Stimulated activated CD4-positive, alpha-beta T cell treated with anti-CD3 and anti-CD28 coated beads, Interleukin-4, amount 100 ng/mL, for 24 hours (primary cell): ENCODE measurements at places on chromosomes 7 and 10.

GRCh38 chr10:124249812-124250432 is 156.5 kb upstream of the CHST15 start:
- DNase-seq = no peak

DNA sequence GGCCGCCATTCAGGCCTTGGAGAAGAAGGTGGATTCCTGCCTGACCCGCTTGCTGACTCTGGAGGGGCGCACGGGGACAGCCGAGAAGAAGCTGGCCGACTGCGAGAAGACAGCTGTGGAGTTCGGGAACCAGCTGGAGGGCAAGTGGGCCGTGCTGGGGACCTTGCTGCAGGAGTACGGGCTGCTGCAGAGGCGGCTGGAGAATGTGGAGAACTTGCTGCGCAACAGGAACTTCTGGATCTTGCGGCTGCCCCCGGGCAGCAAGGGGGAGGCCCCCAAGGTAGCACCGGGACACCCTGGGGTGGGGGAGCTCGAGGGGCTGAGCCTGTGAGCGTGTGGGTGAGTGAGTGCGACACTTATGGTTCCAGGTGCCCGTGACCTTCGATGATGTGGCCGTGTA is 4.5 kb downstream of the ZNF783 start:
- DNase-seq = no peak

DNA sequence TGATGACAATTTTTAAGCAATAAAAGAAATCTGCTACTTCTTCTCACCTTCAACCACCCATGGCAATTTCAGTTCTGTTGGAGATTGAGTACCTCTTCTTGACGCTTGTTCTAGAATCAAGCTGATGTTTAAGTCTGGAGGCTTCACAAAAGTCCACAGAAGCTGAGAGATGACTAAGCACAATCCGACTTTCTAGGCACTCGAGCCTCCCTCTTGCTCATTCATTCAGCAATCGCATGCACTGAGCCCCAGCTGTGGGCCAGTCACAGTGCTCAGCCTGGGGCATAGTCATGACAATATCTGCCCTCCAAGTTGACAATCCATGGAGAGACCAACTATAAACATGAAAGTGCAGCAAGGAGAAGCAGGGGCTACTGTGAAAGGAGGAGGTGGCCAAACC is 103.2 kb downstream of the IPMK start:
- DNase-seq = no peak

DNA sequence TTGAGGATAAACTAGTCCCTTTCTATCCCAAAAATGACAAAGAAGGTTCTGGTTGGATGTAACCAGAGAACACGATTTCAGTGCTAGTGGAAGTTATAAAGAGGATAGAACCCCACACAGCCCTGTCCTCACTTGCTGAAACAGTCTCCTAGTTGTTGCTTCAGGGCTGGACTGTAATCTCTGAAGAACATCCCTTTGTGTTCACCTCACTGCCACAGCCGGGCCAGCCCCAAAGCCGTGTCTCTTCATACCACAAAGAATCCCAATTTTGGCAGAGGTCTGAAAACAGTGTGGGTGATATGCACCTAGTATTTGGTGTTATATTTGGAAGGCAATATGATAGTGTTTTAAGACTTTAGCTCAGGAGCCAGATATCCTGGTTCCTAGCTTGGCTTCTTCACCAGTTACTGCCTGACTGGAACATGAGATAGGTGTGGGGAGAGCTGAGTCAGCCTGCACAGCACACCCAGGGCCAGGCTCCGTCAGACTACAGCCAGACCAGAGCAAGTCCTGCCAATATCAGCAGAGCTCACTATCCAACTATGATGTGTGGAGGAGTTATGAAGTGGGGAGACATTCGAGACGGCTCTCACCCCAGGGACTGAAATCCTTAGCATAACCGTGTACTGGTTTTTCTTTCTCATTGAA is 21.2 kb downstream of the CYP3A4 start:
- DNase-seq = no peak

GRCh38 chr7:22386865-22387264 is 29.9 kb upstream of the RAPGEF5 start:
- DNase-seq = no peak

DNA sequence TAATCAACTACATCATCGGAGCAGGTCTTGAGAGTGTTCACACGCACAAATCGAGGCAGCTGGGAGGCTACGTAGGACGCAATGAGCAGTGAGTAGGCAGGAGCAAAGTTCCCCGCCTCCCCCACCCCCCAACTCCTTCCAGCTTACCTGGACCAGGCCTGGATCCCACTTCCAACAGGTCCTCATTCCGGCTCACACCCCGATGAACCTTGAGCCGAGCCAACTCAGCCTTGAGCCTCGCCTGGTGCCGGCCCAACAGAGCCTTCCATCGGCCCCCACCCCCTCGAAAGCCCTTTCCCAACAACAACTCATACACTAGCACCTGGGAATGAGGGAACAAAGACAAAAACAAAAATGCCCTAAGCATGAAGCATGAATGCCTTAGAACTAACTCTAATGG is 1.2 kb downstream of the NSUN5 start:
- no peak for DNase-seq

DNA sequence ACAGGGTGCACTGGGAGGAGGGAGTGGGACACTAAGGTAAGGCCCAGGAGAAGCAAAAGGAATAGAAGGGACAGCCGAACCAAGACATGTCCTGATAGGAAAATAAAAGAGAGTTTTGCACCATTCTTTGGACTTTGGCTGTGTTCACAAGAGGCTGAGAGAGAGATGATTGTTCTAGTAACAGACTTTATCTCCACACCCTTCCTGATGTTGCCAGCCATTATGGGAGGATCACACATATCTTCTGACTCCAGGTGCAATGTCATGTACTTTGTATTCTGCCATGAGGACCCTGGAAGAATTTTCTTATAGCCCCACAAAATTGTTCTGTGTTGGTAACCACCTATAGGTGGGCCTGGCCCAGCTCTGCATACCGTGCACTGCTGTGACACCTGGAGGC is 11.4 kb downstream of the LSMEM1 start:
- no peak for DNase-seq

- no peak for DNase-seq
Observed at GRCh38 chr7:103445228-103446048, 569 bp downstream of the SLC26A5 start.

DNA sequence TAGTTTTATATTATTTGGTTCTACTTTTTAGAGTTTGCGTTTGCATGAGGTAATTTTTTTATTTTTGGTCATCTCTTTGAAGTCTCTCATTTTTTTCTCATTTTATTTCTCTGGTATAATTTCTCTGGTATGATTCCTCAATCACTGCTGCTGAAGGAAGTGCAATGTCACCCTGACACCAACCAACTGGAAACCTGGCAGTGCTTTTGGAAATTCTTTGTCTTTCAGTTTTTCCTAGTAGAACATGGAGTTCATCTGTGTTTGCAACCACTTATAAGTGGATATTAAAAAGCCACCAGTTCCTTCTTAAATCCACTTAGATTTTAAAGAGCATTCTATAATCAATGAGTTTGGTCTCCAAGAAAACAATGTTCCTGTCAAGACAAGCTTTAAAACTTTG is 291.8 kb downstream of the PRKG1 start:
- DNase-seq = no peak

- DNase-seq = no peak
Observed at GRCh38 chr10:42969909-42970308, 107.0 kb upstream of the RET start.

DNA sequence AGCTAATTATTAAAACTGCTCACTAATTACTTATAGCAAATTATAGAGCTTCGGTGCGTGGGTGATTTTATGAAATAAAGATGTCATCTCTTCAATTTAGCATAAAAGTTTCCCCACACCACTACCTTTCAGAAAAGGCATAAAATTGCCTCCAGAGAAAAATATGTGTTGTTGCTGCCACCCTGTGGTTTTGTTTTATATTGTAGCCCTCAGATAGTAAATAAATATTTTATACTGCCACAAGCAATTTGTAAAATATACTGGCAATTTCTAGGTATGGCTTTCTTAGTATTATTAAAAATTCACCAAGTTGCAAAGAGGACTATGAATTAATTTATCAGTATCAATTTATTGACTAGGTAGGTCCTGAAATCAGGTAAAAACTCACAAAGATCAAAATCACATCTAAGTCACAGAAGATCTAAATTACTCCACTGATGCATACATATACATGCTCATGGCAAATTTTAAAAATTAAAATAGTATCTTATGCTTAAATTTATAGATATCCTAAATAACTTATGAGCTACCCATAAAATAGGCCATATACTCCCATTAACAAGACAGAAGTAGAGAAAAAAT is 26.5 kb downstream of the ASNS start:
- peak; percentile 10 for DNase-seq

DNA sequence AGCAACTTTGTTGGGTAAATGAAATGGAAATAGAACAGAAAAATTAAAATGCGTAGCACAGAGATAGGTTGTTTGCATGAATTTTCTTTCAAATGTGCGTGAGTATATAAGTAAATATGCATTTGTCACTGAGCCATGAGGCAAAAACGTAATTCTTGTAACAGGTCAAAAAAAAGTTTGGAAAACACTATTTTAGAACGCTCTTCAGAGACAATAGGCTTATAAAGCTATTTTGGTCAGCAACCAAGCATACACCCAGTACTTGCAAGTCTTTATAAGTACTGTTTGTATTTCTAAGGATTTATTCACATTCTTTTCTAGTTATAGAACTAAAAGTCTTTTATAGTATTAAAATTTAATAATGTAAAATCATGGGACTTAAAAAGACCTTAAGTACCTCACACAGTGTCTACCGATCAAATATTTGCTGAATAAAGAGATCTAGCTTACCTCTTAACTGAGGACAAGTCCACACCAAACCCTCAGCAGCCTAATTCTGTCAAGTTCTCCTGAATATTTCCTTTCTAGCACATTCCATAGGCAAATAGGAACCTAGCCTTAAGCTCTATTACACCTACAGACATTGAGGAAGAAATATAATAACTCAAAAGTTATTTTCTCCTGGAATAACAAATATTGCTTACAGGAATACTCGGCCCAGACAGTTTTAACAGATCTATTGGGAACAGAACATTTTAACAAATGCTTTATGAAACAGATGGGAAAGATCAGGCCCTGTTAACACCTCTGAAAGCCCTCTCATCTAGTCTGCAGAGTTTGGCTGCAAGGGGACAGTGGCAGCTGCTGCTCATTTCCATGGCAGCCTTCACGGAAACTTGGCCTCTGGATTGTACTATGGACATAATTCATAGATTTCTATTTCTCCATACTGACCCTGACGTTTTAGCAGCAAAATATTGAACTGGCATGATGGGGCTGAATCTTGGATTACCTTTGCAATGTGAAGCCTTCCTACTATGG is 8.8 kb downstream of the CRPPA start:
- DNase-seq = no peak

DNA sequence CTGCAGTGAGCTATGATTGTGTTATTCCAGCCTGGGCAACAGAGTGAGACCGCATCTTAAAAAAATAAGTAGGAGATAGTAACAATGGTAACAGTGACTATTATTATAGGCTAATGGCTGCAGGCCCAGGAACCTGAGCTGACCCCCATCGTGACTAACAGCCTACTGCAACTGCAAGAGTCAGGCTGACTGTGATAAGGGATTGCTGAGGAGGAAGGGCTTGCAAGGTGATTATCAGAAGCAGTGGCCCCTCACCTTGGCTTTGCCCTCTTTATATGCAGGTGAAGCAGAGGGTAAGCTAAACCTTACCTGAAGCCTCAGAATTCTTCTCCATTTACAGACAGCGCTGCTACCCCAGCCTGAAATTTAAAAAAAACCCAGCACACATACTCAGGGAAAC is 83.9 kb upstream of the SDK1 start:
- no peak for DNase-seq

- no peak for DNase-seq
Observed at GRCh38 chr7:157080111-157080730, 58.5 kb upstream of the UBE3C start.

DNA sequence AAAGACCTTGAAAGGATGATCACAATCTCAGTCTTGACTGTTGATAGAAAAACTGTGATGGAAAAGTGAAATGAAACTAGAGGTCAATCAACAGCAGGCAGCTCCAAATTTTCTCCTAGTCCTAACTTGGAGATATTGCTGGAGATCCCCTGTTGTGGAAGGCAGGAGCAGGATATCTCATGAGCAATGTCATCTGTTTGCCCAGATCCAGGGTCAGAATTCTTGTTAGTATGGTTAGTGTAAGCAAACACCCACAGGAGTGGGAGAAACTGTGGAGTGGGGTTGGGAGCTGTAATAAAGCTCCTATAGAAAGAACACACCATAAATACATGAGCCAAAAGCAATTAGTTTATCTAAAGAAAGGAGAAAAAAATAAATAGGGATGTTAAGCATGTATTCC is 169.0 kb downstream of the AKR1D1 start:
- no peak for DNase-seq

- no peak for DNase-seq
Observed at GRCh38 chr10:112546474-112546873, 99.5 kb downstream of the VTI1A start.

DNA sequence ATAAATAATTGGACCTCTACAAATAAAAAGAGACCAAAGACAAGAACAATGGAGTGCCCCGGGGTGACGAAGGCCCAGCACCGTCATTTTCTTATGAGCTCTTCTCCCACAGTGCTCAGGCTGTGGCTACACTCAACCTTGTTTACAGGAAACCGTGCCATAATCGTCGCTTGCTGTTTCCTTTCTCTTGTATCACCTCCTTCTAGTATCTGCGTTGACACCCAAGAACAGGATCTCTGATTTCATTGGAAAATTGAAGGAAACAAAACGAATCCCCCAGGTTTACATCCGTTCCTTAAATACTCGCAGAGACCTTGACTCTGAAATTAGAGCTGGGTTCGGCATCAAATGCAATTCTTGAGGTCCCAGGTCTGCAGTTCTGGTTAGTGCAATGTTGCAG is 1.7 kb upstream of the IGFBP3 start:
- DNase-seq = no peak
